ENCODE measurements at places on chromosomes 1 and 21.

DNA sequence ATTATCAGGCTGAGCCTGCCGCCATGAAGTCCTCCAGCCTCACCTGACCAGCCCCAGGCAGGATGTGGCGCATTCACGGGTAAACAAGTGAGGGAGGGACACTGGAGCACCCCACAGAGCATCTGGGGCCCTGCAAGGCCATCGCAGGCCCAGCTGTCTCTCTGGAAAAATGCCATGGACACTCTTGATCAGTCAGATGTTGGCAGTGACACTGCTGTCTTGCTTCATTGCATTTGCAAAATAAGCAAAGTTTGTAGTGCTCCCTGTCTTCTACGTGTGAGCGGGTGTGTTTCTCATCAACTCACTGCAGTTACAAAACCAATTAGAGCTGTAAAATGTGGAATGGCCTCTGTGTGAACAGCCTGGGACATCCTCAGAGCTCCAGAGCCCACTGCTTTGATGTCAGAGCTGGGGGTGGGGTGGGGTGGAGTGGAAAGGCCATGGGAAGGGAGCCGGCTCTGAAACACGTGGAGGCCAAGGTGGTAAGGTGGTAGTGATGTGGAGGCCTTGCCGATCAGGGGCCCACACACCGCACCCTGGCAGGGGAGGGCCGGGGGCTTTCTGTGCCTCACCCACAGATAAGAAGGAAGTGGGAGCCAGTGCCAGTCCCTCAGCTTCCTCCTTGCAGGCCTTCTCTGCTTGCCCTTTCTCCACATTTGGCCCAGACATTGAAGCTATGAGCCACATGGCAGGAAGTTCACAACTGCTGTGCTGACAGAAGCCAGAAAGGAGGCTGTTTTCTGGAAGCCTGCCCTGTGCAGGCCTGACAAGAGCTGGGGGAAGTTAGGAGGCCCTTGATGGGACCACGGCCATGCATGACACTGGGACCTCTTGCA lies 254.9 kb downstream of the RHOU start:
- ATAC-seq: peak; percentile 47

DNA sequence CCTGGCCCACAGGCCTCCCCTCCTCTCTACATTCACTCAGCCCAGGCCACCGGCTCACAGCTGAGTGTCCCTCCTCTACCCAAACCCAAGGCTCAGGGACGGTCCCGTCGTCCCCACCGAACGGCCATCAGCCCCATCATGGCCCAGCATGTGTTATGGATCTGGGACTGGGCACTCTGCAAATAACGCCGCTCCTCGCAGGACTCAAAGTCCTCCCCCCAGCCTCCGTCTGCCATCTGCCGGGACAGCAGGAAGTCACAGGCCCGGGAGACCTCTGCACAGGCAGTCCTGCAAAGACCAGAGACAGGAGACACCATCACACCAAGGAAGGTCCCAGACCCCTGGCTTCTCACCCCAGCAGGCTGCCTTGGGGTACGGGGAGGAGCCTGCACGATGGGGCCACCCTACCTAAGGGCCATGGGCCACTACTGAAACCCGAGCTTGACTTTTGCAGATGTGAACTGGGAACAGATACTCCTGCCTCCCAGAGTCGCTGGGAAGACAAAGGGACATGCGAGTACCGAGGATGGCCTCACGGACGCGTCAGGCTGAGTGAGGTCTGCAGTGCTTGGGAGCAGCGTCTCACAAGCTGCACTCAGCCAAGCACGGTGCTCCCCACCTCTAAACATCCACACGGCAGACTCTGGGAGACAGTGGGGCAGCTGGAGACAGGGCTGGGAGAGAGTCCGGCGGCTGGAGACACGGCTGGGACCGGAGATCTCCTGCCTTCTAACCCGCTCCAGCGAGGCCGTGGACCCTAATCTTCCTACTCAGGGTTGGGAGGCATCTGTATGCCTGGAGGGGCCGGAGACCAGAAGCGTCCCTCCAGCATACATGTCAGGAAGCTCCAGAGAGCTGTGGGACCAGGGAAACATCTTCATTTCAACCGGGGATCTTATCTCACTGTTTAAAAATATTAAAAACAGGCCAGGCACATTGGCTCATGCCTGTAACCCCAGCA lies 10.4 kb upstream of the SPATC1L start:
- no peak for ATAC-seq

- no peak for ATAC-seq
Measured at GRCh38 chr1:35553851-35554250, 3.4 kb downstream of the KIAA0319L start.

GRCh38 chr1:36341626-36342320 lies 18.3 kb upstream of the EVA1B start:
- no peak for ATAC-seq

GRCh38 chr1:205047764-205048231 lies 4.8 kb downstream of the CNTN2 start:
- ATAC-seq: no peak

GRCh38 chr1:217392441-217392840 lies 238.4 kb downstream of the GPATCH2 start:
- ATAC-seq: no peak

DNA sequence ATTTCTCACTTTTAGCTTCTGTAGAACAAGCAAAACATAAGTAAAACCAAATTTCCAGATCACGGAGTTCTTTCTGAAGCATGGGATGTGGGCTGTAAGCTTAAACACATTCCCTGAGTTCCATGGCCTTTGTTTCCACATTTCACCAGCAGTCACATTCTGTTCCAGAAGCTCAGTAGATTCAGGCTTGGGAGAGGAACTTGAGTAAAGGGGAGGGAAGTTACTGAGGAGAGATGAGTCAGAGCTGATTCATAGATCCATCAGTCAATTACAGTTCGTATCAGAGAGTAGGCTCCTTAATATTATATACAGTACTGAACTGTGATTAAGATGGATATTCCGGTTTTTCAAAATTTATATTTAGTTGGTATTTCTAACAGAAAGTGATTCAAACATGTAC lies 614.3 kb downstream of the NCAM2 start:
- no peak for ATAC-seq

DNA sequence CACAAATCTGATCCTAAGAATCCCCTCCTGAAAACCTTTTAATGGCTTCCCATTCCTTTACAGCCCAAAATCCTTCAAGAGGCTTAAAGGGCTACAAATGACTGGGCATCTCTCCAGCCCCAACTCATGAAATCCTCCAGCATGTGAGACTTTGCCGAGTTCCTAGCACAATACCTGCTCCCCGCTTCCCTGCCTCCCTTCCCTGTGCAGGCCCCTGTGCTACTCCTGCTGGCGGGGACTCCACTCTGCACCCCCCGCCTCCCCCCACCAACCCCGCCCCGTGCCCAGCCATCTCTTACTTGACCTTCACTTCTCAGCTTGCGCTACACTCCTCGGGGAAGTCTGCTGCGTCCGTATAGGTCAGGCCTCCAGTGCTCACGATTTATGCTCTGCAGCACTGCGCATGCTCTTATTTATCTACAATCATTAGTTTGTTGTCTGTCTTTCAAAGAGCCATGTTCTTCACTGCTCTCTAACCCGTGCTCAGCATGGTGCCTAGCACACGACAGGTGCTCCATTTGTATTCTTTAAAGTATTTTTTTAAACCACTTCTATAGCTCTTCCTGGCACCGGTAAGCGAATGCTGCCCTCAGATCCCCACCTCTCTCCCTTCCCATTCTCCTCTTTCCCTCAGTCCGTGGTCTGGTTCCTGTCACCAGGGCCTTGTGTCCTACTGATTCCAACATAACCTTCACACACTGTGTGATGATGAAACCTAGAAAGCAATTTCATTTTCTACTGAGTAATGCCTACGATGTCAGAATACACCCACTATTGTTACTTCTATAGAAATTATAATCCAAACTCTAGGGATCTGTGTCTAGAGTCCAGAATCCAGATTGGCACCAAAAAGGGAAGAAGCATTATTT lies 37.5 kb upstream of the PLA2G2C start:
- no peak for ATAC-seq

DNA sequence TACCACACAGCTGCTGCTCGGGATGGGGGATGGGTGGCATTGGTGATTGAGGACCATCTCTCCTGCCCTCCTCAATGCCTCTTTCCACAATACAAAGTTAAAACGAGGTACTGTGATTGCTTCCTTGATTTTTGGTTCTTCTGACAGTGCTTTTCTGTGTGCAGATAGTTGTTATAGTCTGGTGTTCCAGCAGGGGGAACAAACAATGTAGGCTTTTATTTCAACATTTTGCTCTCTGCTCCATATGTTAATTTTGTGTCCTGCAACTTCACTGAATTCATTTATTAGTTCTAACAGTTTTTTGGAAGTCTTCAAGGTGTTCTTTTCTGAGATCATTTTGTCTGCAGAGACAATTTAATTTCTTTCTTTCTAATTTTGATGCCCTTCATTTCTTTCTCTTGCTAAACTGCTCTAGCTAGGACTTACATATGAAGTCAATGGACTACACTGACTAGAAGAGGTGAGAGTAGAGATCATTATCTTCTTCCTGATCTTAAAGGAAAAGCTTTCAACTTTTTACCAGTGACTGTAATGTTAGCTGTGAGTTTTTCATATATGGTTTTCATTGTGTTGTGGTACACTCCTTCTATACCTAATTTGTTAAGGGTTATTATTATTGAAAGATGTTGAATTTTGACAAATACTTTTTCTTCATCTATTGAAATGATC lies 45.4 kb downstream of the TNFSF18 start:
- no peak for ATAC-seq

DNA sequence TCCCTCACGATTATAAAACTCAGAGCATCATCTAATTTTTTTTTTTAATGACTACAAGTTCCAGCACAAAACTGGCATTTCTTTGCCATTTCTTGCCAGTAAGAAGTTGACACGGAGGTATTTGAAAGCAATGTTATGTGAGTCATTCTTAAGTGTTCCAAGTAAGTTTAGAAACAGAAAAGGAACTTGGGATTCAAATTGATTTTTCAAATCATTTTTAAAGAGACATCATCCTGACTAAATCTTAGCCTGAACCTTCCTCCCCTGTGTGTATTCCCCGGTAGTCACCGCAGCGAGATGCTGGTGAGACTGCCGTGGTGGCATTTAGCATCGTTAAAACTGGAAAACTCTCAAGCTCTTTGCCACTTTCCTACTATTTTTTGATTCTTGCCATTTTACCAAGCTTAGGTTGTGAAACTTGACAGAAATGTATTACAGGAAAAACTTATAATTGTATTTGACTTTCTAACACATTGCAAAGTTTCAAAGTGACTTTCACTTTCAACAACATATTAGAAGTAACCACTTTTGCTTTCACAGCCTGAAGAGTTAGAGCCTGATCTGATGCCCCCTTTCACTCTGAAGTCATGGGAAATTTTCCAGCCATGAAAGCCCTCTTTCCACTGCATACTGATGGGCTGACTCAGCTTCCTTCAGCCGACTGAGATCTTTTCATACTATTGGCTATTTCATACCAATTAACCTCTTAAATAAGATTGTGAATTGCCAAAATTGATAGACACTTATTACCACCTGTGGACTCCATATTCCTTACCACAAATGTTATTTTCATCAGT lies 61.4 kb downstream of the OLFML2B start:
- ATAC-seq: peak; percentile 88

DNA sequence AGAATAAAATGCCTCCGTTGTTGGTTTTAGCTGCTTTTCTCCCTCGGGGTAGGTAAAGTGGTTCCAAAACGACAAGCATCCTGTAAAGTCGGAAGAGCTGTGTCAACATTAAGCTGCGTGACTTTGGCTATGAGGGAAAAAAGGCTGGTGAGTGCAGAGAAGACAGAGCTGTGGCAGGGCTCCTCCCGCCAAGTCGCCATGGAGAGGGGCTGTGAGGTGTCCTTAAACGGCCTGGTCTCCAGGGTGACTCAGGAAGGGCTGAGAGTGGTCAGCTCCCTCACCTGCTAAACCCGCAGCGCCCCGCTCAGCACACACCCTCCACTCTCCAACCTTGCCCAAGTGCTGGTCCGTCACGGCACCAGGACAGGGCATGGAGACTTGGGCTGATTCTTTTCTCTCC lies 91.6 kb upstream of the SAMD11 start:
- ATAC-seq: no peak

- ATAC-seq: no peak
Measured at GRCh38 chr21:44658541-44658910, 794 bp downstream of the KRTAP12-3 start.

- ATAC-seq: no peak
Measured at GRCh38 chr1:12284486-12284885, 54.7 kb downstream of the VPS13D start.

DNA sequence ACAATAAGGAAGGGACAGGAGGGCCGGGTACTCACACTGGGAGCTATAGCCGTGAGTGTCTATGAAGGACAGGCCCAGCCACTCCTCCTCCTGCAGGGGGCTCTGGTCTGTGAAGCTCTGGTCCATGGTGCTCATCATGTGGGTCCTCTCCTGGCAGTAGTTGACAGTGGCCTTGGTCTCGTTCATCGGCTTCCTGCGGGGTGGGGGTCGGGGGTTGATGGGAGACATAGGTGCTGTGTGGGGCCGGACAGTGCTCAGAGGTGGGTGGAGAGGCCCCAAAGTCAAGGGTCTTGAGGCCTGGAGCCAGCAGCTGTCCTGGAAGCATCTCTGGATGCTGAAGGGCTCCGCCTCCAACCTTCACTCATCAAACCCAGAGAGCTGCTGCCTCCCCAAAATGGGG lies 260.4 kb downstream of the PTPRU start:
- ATAC-seq: no peak

GRCh38 chr1:29631361-29631760 lies 395.0 kb downstream of the PTPRU start:
- ATAC-seq: no peak

DNA sequence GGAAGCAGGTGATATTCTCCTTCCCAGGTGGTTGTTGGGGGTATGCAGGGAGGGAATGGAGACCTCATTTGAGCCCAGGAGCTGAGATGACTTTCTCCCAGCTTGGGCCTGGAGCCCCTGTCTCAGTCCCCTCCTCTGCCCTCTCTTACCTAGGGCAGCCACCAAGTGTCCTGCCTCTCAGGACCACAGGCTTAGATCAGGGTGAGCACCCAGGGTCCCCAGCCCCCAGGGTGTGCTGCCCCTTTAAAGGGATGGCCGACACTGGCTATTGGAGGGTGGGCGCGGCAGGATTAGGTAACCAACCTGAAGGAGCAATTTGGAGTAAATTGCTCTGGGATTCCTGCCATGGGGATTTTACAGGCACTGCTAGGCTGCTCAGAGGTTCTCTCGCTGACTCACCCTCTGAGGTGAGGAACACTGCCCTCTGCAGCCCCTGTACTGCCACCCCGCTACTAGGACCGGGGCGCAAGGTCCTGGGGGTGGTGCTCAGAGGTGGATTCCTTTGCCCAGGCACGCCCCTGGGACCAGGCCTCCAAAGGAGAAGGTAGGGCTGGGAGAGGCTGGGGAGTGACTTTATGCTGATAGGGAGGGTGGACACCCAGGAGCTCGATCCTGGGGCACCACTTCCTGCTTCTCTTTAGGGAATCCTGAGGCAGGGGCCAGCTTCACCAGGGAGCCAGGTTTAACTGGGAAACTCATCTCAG lies 1.5 kb downstream of the RPS6KA1 start:
- ATAC-seq: no peak

Data from stimulated activated memory B cell treated with anti-CD40 and anti-IgM and Interleukin-4, amounts not matched to agents 10 μg/mL and 1 μg/mL and 100 μg/mL, for 72 hours (primary cell).